ENCODE measurements at places on chromosomes 7 and 10.
A peak's percentile ranks its signal among the peaks of the same experiment; 100 is the strongest.

DNA sequence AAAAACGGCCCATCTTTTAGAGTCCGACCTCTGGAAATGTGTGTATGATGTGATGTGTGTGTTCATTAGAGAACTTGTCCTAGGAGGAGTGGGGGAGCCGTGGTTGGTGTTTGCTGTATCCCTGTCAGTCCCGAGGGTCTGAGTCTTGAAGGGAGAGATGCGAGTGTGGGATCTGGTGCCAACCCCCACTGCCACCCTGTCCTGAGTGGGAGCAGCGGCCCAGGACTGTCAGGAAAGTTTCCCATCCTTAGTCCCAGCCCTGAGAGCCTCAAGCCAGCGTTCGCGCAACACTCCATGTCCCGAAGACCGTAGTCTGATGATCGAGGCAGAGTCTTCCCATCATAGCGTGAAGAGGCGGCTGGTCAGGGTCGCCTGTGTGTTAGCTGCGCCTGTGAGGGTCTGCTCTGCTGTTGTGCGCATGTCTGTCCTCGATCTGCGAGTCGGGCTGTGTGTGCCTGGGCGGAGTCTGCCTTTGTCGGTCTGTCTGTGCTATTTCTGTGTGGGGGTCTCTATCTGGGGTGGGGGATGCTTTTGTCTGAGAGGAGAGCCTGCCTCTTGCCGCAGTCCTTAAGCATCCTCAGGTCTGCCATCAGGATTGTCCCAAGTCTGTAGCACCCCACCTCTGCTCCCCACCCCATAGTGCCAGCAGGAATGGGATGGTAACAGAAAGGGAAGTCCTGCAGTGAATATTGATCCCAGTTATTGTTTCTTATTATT is 514 bp upstream of the CHAT start:
- peak; percentile 46 for DNase-seq

GRCh38 chr10:24645784-24646183 is 77.9 kb downstream of the ARHGAP21 start:
- peak; percentile 54 for DNase-seq

DNA sequence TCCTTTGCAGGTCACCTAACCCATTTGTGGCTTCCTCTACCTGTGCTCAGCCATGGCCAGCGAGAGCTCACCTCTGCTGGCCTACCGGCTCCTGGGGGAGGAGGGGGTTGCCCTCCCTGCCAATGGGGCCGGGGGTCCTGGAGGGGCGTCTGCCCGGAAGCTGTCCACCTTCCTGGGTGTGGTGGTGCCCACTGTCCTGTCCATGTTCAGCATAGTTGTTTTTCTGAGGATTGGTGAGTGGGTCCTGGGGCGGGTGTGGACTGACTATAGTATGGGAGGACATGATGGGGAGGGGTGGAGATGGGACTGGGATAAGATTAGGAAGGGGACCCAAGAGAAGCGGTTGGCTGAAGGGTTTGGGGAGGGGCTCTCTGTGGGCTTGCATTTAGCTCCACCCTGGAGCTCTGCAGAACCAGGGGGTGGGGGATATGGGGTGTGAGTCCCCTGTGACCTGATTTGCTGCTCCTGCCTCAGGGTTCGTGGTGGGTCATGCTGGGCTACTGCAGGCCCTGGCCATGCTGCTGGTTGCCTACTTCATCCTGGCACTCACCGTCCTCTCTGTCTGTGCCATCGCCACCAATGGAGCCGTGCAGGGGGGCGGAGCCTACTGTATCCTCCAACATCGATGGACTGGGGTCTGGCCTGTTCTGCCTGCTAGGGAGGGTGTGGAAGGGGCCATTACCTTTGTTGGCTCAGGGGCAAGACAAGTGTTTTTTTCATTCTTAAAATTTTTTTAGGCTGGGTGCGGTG is 1.8 kb downstream of the SLC12A9 start:
- no peak for DNase-seq

- DNase-seq, result peak; percentile 24
Measured at GRCh38 chr10:74056050-74056818, 58.3 kb downstream of the VCL start.

DNA sequence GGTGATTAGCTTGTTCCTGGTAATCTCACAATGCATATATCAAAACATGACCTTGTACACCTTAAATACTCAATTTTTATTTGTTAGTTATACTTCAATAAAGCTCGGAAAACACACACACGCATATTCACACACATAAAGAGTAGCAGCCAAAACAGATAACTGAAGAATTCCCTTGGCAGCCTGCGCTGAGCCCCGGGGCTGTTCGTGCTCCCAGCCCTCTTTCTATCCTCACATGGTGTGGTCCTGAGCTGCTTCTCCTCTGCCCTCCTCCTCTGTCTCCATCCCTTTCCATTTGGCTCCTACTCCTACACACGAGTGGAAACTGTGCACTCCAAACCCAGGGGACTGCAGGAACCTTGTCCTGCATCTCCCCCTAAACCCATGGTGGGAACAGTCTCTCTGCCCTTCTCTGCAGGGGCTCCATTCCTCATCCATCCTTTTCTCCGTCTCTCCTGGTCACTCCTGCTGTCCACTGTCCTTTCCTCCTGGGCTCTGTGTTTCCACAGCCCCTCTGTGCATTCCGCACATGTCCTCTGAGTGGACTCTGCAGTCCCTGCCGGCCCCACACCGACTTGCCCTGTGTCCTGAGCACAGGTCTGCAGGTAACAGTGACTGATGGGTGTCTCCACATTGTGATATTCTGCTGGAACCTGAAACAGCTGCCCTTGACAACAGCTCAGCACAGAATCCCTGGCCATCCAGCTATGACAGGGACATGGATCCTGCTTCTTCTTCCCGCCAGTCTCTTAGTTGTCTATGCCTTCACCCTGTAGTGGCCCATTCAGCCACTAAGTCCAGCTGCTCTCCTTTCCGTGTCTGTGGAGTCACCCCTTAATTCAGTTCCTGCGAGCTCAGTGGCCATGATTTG is 216.8 kb upstream of the ZNF32 start:
- no peak for DNase-seq

- no peak for DNase-seq
Measured at GRCh38 chr7:1345796-1346755, 113.2 kb downstream of the MICALL2 start.

DNA sequence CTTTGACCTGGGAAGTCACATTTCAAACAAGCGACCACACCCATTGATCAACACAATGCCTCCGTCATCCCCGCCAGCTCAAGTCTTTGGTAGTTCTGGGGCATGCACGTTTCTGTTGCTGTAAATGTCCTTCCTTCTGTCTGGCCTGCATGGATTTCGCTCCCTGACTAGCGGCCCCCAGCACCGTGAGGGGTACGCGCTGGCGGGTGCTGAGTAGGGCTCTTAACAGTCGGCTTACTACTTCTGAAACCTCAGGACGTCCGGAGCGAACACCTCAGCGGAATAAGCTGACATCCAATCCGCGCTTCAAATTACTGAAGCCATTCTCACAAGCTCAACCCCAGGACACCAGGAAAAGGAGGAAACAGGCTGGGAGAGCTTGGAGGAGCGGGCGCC is 505 bp downstream of the NUDCD3 start:
- DNase-seq, result peak; percentile 68

GRCh38 chr10:132193907-132194552 is 7.3 kb downstream of the DPYSL4 start:
- DNase-seq, result no peak

DNA sequence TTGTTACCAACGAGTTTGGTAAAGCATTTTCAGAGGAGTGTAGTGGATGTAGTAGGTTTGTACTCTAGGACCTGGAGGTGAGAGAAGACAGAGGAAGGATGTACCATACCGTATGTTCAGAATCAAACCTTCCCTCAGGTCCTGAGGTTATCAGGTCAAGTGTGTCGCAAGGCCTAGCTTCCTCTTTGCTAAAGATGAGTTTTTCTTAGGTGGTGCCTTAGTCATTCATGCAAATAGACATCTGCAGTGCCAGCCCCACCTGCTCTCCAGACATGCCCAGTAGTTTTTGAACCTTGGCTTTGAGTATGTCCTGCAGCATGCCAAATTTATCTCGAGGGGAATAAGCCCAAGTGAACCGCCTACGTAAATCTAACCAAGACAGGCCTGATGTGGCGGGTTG is 71.3 kb downstream of the HDAC9 start:
- DNase-seq, result peak; percentile 19

- no peak for DNase-seq
Measured at GRCh38 chr7:119007236-119007635, 782.7 kb downstream of the ANKRD7 start.

- no peak for DNase-seq
Measured at GRCh38 chr7:16515785-16516685, 10.6 kb upstream of the LRRC72 start.

GRCh38 chr7:94396596-94396995 is 1.9 kb downstream of the COL1A2 start:
- no peak for DNase-seq

DNA sequence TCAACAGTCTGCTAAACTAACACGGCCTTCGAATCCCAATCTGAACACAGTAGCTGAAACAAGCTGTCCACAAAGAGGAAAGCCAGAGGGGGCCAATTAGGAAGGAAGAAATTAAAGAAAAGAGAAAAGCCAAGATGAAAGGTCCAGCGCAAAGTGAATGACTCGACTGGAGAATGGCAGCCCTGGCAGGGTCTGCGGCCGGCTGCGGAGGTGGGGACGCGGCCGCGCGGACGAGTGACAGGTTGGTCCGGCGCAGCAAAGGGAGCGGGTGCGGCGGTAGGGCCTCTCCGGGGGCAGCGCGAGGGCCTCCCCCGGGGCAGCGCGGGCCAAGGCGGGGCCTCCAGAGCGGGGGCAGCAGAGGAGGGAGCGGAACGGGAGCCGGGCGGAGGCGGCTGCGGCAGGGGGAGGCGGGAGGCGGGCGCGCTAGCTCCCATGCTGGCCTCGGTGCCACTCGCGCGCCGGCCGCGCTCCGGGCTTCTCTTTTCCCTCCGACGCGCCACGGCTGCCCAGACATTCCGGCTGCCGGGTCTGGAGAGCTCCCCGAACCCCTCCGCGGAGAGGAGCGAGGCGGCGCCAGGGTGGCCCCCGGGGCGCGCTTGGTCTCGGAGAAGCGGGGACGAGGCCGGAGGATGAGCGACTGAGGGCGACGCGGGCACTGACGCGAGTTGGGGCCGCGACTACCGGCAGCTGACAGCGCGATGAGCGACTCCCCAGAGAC is at the start of gene VWC2:
Gene VWC2, plus strand, starts transcription at position 421 of the 718 bp plus-strand sequence. CDS start 1,798 bp downstream, outside the sequence.
- peak; percentile 74 for DNase-seq
